NCI-H1930 (cell line): ENCODE measurements at places on chromosomes 13 and 19.

DNA sequence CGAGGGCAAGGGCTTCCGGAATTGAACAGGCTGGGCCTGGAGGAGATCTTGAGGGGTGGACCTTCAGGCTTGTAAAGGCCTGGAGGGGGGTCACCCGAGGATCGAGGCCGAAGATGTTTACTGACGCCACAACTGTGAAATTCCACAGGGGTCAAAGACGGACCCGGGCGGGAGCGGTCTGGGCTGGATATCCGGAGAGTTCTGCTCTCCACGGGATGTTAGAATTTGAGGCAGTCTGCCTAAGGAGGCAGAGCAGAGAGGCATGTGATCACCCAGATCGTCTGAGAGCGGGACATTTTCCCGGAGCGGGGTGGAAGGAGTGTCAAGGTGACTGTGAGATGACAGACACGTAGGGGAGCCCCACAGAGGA is 13.2 kb downstream of the KLHL26 start:
- no peak for DNase-seq

DNA sequence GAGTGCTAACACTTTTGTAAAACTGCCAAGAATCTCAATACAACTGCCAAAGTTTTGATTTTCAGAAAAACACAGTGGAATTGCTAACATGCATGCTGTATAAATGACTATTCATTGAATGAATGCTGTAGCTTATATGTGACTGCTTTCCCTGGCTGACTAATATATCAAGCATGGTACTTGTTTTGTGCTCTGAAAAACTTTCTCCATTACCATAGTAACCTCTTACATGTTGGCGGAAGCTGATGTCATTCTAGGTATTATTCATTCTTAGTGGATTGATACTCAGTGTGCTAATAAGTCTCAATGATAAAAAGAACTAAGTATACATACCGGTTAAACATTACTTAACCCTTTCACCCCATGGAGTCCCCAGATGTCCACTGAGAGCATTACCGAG is 166.1 kb upstream of the MYO16 start:
- no peak for DNase-seq

- no peak for DNase-seq
Measured at GRCh38 chr19:2103045-2103707, 6.5 kb downstream of the IZUMO4 start.

DNA sequence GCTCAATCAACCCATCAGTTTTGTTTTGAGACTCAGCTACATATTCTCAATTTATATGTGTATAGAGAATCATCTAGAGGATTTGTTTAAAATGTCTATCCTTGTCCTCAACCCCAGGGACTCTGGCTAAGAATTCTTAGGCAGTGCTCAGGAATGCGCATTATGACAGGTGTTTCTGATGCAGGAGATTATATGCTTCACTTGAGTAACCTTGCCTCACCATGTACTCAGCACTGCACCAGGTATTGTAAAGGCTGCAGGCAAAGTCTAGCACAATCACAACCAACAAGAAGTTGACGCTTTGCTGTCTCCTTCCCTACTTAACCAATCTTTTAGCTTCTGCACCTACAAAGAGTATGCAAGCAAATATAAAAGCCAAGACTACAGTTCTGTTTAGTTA is 79.6 kb downstream of the LACC1 start:
- no peak for DNase-seq

DNA sequence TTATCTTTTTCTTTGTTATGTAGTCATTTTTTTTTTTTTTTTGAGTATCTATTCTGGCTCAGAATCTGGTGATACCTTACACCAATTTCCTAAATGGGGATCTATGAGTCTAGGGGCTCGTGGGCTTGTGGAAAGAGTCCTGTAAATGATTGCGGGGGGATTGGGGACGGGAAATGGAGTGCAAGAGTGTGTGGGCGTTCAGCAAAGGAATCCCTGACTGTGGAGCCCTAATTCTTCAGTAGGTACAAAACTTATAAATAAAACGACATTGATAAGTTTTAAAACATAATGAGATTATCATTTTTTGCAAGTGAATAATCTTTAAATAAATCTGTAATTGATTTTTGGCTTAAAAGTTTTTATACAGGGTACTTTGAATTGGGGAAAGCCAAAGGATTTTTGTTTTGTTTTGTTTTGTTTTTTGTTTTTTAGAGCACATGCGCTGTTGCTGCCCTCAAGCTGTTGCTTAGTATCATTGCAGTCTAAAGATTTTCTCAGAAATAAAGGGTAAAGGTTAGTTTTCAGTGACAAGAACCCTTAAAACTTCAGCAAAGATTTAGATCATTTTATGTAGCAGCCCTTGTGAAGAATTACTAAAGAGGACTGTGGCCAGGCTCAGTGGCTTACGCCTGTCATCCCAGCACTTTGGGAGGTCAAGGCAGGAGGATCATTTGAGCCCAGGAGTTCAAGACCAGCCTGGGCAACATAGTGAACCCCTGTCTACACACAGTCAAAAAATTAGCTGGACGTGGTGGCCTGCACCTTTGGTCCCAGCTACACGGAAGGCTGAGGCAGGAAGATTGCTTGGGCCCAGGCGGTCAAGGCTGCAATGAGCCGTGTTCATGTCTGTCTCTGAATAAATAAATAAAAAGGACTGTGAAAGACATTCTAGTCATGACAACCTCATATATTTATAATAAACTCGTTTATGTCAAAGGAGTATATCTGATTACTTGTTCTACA is 1.7 kb downstream of the ERCC5 start:
- DNase-seq, result peak; percentile 14

DNA sequence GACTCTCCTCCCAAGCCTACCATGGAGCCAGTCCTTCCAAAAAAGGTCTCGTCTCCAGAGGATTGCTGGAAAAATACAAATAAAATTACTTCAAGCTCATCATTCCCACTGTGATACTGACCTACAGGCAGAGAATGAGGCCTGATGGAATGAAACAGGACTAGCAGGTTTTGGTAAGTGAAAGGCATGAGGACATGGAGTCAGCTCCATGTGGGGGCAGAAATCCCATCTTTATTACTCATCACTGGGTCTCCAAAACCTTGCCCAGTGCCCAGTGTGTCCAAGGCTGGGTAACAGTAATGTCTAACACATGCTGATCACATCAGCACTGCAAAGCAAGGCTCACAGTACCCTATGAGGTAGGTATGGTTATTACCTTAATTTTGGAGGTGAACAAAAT is 235.4 kb downstream of the DNAJC15 start:
- DNase-seq, result no peak

GRCh38 chr13:80307401-80307987 is 33.4 kb downstream of the SPRY2 start:
- no peak for DNase-seq

GRCh38 chr19:39247701-39248664 is 673 bp downstream of the IFNL4 start:
- no peak for DNase-seq

DNA sequence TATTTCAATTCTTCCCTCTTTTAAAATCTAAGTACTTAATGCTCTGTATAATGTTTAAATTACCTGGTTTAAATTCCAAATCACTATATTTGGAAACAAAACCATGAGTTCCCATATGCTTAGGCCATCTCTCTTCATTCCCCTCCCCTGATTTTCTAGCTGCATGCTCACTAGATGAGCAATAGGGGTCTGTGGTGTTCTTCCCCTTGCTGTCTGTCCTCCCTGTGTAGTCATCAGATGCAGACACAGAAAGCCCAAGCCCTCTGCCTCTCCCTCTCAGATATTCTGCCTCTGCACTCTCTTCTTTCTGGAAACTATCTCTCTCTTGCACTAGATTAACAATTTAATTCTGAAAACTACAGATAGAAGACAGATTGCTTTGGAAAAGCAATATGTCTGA is 1730.2 kb downstream of the OLFM4 start:
- DNase-seq, result no peak

DNA sequence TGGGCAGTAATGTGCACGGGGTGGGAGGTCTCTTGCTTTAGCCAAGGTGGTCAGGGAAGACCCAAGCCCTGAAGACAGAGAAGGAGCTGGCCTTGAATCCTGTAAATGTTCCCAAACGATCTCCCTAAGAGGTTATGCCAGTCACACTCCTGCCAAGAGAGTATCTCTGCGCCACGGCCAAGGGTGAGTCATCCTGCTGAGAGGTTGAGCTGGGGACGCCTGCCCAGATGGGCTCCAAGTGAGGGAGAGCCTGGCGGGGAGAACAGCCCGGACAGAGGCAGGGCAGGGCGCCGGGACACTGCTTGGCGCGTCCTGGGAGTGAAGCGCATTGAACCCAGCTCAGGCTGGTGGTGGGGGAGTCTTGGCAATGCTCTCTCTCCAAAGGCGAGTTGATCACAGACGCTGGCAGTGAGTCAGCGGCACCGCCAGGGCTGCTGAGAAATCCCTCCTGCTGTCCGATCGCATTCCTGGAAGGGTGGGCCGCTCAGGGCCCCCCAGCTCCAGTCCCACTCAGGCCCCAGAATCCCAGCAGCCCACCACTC is 16.4 kb downstream of the SULT2B1 start:
- no peak for DNase-seq

- DNase-seq, result no peak
Measured at GRCh38 chr13:110957181-110957884, 42.5 kb upstream of the ANKRD10 start.

- no peak for DNase-seq
Measured at GRCh38 chr13:21318891-21319532, 140.1 kb downstream of the ZDHHC20 start.

GRCh38 chr19:50906217-50906616 is 5.0 kb downstream of the KLK4 start:
- peak; percentile 74 for DNase-seq

GRCh38 chr19:40284501-40285352 is at the start of gene AKT2:
Gene AKT2 (minus strand): TSS chr19:40285345. CDS start chr19:40265267, 20,078 bp downstream.
- peak; percentile 93 for DNase-seq

- DNase-seq, result no peak
Measured at GRCh38 chr19:40147693-40148347, 43.4 kb upstream of the MAP3K10 start.

DNA sequence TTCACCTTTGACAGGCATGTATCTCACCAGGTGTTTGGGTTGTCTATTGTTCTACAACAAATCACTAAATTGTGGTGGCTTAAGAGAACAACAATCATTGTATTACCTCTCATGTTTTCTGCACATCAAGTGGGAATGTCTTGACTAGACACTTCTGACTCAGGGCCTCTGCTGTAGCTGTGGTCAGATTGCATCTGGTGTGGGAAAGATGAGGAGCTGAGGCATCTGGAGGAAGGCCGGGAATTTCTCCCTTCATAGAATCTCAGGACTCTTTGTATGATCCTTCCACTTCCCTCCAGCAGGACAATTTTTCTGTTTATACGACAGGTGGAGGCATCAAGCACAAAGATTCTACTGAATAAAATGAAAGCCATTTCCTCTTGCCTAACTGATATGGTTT is 511.8 kb upstream of the NBEA start:
- no peak for DNase-seq

DNA sequence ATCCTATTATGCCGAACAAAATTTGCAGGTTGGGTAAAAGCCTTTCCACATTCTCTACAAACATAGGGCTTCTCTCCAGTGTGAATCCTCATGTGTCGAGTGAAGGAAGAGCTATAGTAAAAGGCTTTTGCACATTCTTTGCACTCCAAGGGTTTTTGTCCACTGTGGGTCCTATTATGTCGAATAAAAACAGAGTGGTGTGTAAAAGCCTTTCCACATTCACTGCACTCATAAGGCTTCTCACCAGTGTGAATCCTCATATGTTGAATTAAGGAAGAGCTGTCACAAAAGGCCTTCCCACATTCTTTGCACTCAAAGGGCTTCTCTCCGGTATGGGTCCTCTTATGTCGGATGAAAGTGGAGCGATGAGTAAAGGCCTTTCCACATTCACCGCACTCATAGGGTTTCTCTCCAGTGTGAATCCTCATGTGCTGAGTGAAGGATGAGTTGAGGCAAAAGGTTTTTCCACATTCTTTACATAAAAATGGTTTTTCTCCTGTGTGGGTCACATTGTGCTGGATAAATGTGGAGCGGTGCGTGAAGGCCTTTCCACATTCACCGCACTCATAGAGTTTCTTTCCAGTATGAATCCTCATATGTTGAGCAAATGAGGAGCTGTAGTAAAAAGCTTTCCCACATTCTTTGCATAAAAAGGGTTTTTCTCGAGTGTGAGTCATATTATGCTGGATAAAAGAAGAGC is 13.6 kb downstream of the ZNF599 start:
- no peak for DNase-seq

GRCh38 chr13:113792886-113793717 is 34.1 kb downstream of the TMEM255B start:
- DNase-seq, result no peak

DNA sequence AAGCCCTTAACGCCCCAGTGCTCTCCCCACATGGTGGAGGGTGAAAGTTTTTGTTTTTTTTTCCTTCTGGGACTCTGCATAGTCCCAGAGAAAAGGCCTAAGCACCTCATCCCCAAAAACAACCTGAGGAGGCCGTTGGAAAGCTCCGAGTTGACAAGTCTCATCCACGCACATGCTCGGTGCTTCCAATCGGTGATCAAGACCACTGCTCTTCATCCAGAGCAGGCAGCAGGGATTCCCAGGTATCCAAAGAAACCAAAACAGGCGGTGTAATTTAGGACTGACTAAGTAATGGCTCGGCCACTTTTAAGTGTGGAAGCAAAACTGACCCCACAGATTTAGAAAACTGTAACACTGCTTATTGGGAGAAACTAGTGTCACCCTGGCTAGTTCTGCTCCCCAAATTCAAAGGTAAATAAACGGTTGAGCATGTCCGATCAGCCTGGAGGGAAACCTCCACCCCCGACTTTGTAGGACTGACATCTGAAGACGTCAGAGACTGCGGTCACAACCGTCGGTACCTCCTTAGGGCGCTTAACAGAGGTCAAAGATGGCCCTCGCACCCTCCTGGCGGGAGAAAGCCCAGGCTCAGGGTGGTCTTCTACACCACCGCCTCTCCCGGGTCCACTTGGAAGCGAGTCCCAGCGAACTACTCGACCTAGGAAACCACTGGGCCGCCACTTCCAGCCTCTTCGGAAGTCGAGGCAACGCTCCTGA is 997 bp upstream of the ZNF446 start:
- no peak for DNase-seq

DNA sequence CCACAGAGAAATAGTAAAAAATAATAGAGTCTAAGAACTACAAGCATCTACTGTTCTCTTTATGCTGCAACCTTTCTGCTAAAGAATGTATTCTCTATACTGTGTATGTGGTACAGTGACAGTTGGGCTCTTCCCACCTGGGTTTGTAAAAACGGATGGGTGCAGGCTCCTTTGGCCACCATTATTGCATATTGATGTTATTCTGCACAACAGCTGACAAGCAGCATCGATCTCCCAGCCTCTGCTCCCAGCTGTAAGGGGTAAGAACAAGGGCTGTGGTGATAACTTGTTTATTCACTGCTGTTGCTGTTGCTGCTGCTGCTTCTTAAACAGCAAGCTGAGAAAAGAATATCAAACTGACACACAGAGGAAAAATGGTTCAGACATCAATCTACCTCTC is 56.1 kb downstream of the KCNRG start:
- DNase-seq, result peak; percentile 16

GRCh38 chr19:3034656-3035541 is 5.8 kb upstream of the TLE2 start:
- DNase-seq, result no peak

DNA sequence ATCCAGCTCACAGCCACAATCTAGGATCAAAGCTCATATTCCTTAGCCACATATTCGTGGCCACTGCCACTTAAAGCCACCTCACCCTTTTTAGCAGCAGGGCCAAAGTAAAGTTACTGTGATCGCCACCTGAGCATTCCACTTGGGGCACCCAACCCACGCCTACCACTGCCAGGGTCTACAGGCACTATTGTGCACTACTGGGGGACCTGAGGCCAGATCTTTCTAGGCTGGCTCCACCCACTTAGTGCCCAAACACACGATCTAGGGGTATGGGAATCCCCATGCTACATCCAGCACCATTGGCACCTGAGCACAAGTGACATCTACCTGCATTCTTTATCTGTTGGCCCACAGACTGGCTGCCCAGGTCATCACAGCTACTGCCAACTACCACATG is 517.9 kb upstream of the PRR20A start:
- DNase-seq, result no peak

GRCh38 chr13:103694033-103694432 is 627.8 kb upstream of the SLC10A2 start:
- DNase-seq, result no peak
